ENCODE measurements at places on chromosomes 3 and 15.

DNA sequence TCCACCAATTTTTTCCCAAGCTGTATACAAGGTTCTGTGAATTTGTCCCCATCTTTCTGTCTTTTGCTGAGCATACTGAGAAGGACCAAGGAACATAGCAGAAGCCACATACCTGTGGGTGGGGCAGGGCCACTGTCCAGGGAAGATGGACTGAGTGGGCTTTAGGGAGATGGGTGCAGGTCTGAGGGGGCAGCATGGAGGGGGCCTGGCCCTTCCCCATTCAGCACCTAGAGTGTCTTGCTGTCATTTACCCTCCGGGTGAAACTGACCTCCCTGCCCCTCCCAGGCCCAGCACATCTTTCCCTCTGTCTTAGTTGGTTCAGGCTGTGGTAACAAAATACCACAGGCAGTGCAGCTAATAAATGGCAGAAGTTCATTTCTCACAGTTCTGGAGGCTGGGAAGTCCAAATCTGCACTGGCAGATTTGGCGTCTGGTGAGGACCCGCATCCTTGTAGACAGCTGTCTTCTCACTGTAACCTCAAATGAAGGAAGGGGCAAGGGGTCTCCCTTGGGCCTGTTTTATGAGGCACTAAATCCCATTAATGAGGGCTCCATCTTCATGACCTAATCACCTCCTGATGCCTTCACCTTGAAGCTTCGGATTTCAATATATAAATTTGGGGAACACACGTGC lies 180.0 kb upstream of the SMAD3 start:
- DNase-seq, result no peak

DNA sequence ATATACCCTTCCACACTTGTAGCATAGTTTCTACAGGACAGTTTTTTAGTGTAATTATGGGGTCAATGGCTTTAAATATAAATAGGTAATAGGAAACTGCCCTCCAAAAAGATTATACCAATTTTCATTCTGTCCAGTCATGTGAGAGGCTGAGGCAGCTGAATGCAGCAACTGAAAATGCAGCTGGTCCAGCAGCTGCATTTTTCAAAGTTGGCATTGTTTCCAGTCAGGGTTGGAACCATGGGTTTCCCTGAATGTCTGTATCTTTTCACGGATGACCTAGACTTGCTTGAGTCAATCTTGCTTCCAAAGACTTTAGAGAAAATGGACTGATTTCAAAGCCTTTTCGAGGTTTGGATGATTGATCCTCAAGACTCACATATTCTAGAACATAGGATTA lies 9.9 kb upstream of the KNL1 start:
- no peak for DNase-seq

- no peak for DNase-seq
Observed at GRCh38 chr3:73399666-73400253, 225.0 kb downstream of the PDZRN3 start.

GRCh38 chr3:159866201-159866746 lies 122.4 kb upstream of the IL12A start:
- no peak for DNase-seq

- DNase-seq, result no peak
Observed at GRCh38 chr15:72787526-72787925, 4.0 kb upstream of the ADPGK start.

DNA sequence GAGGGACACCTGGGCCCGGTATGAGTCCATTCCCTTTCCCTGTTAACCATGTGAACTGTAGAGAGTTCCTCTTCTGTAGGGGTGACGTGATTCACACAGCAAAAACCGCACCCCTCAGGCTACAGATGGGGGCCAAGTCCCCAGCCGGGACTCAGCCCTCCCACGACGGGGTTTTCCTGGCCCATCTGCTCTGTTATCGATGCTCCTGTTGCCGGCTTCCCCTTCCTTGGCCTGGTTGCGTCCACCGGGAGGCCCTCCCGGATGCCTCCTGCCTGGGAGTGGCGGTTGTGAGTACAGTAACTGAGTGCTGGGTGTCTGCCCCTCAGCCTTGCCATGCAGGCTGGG lies 817 bp upstream of the PLXNA1 start:
- no peak for DNase-seq

DNA sequence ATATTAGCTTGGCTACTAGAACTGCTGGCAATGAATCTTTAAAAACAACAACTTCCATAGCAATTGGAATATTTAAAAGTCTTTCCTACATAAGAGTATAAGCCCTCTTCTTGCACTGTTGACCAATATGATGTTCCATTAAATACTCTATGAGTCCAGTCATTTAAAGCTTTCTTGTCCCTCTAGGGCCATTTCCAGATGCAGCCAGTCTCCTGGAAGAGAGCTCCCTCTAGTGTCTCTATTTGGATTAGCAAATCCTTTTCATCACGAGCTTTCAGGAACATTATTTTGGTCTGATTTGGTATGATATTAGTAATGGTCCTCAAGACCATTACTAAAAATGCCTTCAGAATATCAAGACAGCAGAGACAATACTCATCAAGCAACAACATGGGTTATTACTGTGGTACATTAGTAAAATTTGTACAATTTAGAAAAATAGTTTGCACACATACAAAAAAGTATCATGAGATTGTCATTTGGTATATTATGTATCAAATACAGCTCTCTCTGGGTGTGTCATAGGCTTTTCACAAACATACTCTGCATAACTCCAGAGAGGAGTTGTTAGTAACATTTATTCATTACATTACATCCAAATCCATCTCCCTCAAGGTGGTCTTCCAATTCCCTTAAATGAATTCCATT lies 101.3 kb downstream of the DPH6 start:
- no peak for DNase-seq

DNA sequence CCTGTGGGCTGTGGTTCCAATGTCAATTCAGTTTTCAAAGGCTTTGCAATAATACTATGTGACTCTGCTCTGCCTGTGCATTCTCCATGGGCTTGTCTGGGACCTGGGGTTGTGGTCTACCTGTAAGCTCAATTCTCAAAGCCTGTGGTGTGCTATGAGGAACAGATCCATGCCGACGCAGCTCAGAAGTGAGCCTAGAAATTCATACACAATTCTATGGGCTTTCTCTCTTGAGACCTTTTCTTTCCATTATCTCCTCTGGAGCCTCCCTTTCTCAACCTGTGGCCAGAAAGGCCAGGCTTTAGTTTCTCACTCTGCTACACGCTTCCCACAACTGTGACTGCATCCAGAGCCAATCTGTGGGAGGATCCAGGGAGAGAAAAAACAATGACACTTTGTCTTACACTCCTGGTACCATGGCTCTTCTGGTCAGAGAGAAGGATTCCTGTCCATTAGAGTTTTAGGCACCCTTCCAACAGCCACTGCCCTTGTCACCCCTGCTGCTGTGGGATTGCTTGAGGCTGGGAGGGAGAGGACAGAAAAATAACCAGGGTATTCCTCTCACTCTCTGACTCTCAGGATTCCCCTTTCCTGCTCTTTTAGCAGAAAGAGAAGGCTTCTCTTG lies 34.1 kb upstream of the KLF13 start:
- no peak for DNase-seq

GRCh38 chr15:76206325-76206976 lies 104.8 kb downstream of the ETFA start:
- no peak for DNase-seq

GRCh38 chr3:133799794-133800585 lies 5.6 kb upstream of the SRPRB start:
- no peak for DNase-seq

GRCh38 chr15:90130291-90130690 lies 28.0 kb upstream of the IDH2 start:
- no peak for DNase-seq

DNA sequence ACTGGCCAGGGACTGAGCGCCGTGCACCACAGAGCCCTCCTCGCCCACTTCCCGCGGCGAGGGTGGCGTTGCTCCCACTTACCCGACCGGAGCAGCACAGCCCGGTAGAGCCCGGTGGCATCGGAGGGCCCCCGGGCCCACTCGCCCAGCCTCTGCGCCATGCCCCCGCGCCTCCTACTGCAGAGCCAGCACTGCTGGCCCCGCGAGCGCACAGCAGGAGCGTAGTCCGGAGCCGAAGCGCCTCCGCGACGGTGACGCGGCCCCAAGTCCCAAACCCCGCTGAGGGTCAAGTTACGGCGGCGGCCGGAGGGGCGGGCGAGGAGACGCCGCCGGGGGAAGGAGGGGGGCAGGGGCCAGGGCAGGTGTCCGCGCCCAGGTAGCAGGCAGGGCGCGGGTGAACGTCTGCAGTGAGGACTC lies 9.6 kb upstream of the FAM107A start:
- no peak for DNase-seq

- no peak for DNase-seq
Observed at GRCh38 chr3:25430935-25431770, 3.1 kb downstream of the RARB start.

GRCh38 chr15:51620641-51621040 lies 1.9 kb downstream of the DMXL2 start:
- DNase-seq, result no peak

GRCh38 chr3:183275418-183275817 lies 22.4 kb downstream of the B3GNT5 start:
- no peak for DNase-seq

DNA sequence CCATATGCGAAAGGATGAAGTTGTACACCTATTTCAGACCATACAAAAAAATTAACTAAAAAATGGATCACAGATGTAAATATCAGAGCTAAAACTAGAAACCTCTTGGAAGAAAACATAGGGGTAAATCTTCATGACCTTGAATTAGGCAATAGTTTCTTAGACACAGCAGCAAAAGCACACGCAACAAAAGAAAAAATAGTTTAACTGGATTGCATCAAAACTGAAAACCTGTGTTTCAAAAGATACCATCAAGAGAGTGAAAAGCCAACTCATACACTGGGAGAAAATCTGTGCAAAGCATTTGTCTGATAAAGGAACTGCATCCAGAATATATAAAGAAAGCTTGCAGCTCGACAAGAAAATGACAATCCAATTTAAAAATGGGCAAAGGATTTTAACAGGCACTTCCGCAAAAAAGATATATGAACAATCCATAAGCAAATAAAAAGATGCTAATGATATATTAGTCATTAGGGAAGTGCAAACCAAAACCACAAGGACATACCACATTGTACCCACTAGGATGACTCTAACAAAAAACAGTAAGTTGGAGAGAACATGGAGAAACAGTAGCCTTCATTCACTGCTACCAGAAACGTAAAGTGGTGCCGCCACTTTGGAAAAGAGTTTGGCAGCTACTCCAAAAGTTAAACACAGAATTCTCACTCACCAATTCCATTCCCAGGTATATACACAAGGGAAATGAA lies 263.1 kb downstream of the ADAMTS17 start:
- no peak for DNase-seq

- DNase-seq, result no peak
Observed at GRCh38 chr3:50405249-50405648, 45.9 kb upstream of the TMEM115 start.

GRCh38 chr3:57150113-57150581 lies 15.0 kb downstream of the IL17RD start:
- DNase-seq, result no peak

GRCh38 chr15:68488966-68489365 lies 57.0 kb upstream of the ITGA11 start:
- DNase-seq, result no peak

DNA sequence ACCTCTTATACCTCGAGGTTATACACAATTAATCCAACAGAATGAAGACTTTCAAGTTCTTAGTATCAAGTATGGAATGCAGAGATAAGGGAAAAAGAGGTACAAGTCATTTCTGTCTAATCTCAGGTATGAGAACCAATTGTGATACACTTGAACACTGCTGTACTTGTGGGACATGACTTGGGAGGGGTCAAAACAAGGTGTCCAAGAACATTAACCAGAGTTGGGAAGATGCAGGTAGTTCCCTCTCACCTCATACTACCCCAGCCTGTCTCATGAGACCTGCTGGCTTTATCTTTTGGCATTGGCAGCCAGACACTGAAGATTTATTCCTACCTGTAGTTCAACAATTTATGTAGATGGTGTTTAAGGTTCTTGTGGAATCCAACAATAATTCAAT lies 209.7 kb downstream of the NR1D2 start:
- DNase-seq, result no peak

DNA sequence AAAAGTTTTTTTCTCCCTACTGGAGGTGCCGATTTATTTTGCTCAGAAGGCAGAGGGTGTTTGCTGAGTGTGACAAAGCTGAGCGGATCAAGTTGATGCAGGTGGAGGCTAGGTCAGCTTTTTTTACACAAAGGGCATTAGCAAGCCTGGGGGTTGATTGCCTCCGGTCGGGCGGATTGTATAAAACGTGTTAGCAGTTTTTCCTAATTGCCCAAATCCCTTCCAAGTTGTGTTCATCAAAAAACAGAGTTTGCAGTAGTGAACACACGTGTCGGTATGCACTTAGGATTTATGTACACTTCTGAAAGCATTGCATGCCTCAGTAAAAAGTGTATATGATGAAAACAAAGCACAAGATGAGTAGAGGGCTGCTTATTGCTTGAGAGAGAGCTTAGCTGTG lies 2.6 kb downstream of the GPR160 start:
- no peak for DNase-seq

- DNase-seq, result no peak
Observed at GRCh38 chr3:50662408-50662807, 12.3 kb upstream of the DOCK3 start.

- no peak for DNase-seq
Observed at GRCh38 chr3:12967606-12968351, 105.5 kb downstream of the IQSEC1 start.

DNA sequence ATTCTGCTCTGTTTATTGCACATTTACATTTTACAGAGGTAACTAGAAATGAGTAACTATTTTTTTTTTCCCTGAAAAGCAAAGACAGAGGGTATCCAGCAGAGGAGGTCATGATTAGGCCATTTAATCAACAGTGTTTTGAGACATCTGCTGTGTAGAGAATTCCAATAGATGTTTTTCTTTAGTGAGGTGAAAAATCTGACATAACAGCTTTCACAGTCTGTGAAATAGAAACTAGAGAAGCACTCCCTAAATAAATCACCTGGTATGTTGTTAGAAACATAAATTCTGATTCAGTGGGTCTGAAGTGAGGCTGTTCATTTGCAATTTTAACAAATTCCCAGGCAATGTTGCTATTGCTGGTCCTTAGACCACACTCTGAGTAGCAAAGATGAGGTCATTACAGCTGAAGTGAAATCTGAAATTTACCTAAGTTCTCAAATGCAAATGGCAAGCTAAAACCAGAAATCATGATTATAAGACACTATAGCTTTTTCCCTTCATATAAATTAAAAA lies 329.2 kb upstream of the LRRC3B start:
- DNase-seq, result no peak

- DNase-seq, result no peak
Observed at GRCh38 chr15:68556139-68556990, 22.4 kb upstream of the CORO2B start.

DNA sequence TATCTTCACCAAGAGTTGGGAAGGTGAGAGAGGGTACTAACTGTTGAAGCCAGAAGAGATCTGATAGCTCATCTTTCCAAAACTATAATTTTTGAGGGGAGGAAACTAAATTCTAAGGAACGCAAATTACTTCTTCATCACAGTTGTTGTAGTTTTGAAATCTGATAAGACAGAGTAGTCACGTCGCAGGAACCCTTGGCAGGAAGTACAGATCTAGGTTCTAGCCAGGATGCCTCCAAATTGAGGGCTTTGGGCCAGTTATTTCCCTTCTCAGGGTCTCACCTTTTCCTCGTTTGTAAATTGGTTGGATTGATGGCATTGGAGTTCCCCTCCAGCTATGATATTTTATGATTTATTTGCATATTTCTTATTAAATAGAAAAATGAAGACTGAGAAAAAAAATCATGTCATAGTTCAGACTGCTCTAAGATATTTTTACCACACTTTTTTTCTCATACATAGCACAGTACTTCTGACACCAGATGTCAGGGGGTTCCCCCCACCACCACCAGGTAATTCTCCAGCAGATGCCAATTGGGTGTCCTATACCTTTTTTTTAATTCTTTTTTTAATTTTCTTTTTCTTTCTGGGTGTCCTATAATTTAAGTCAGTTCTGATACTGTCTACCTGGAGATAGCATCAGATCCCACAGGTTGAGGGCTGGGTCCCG lies 32.3 kb upstream of the APH1B start:
- no peak for DNase-seq
